ENCODE measurements at places on chromosomes 2 and 18.

DNA sequence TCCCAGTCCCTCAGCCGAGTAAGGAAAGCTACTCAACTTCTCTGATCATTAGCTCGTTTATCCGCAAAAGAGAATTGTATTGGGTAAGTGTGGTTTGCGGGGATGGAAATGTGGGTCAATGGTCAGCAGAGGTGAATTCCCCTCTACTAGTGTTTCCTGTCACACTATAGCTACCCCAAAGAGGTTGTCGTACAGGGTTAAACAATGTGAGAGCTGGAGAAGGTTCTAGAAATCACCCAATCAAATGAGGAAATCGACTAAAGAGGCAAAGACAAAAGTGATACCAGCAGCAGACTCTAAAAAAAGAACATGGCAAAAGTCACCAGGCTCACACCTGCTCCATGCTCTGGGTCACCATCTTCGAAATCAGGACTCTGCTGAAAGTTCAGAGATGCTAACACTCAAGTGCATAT, 144.7 kb upstream of the ITGA4 start:
- no peak for DNase-seq

DNA sequence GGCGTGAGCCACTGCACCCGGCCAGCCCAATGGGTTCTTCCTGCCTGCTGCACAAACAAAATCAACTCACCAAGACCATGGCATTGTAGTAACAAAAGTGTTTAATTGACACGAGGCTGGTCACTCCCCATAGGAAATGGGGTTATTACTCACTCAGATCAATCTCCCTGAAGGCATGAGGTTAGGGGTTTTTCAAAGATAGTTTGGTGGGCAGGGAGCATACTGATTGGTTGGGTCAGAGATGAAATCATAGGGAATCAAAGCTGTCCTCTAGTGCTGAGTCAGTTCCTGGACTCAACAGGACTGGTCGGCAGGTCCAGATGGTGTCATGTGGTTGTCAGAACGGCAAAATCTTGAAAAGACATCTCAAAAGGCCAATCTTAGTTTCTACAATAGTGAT, 122.1 kb downstream of the TMEM17 start:
- no peak for DNase-seq

- no peak for DNase-seq
Measured at GRCh38 chr2:2187196-2187595, 143.9 kb downstream of the MYT1L start.

DNA sequence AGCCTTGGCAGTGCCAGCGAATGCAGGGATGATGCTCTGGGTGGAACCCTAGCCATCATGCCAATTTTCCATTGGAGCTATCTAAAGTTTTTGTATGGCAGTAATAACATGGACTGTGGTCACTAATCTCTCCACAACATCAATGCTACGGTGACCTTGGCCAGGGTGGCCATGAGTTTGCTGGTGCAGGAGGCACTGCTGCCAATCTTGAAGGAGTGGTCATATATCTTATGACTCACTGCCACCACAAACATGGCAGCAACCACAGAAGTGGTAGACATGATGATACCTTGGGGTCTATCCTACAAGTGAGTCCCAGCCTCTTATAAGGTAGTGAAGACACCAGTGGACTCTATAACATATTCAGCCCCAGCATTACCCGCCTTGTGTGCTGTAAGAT, 104.6 kb downstream of the EVA1A start:
- no peak for DNase-seq

GRCh38 chr2:137862651-137863050, 101.6 kb upstream of the HNMT start:
- no peak for DNase-seq

DNA sequence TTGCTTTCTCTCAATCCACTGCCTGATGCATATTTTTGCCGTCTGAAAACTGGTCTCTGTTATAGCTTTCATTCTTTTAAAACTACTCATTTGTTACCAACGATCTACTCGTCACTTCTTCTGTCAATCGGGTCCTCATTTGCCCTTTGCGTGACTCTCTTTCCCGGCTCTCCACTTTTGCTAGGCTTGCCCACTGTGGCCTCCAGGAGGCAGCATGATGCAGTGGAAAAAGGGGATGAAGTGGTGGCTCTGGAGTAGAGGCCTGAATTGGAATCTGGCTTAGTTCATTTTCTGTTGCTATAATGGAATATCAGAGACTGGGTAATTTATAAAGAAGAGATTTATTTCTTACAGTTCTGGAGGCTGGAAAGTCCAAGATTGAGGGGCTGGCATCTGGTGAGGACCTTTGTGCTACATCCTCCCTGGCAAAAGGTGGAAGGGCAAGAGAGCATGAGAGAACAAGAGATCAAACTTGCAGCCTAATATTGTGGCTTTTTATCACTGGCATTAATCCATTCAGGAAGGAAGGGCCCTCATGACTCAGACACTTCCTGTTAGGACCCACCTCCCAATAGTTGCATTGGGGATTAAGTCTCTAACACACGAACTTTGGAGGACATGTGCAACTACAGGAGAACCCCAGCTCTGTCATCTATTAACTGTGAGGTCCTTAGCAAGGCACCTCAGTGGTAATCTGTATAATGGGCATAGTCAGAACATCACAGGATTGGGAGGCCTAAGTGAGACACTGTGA, 15.4 kb downstream of the GDF7 start:
- no peak for DNase-seq

DNA sequence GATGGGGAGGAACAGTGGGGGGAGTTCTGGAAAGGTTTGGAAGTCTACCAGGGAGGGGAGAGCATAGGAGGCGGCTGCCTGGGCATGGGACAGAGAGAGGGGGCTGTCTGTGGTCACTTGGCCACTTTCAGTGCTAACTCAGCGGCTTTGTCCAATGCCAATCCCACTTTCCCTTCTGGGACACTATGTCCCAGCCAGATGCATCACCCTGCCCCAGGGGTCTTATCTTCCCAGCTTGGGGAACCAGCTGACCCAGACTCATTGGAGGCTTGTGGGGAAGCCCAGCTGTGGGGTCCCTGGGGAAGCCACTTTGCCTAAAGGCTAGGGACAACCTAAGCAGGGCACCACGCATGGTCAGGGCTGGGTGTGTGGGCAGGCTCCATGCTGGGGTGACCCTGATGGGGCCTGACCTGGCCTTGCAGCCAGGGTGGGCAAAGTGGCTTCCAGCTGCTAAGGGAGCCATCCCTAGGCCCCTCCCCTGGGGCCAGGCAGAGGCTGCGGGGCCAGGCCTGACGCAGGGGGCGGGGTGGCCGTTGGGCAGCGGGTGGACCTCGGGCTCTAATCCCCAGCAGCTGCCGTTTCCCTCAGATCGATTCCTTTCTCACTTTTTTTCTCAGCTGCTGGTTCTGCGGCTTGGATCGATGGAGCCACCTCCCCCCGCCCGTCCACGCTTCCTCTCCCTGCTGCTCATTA, 1.6 kb upstream of the ASIC4 start:
- no peak for DNase-seq

GRCh38 chr2:222912117-222912516, 51.3 kb downstream of the ACSL3 start:
- DNase-seq: no peak

GRCh38 chr2:233273120-233273519, 21.6 kb downstream of the ATG16L1 start:
- DNase-seq: no peak

DNA sequence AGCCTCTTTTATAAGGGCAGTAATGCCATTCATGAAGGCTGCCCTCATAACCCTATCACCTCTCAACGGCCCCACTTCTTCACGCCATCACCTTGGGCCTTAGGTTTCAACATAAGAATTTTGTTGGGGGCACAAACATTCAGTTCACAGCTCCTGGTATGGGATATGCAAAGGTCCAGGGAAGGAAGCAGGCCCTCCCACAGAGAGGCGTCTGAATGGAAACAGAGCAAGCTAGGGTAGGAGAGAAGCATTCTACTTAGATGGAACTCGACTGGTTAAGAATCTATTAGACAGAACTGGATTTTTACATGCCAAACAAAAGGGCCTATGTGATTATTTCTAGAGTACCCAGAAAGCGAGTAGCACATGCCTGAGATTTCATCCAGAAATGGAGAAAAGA, 42.8 kb downstream of the PROKR1 start:
- no peak for DNase-seq

DNA sequence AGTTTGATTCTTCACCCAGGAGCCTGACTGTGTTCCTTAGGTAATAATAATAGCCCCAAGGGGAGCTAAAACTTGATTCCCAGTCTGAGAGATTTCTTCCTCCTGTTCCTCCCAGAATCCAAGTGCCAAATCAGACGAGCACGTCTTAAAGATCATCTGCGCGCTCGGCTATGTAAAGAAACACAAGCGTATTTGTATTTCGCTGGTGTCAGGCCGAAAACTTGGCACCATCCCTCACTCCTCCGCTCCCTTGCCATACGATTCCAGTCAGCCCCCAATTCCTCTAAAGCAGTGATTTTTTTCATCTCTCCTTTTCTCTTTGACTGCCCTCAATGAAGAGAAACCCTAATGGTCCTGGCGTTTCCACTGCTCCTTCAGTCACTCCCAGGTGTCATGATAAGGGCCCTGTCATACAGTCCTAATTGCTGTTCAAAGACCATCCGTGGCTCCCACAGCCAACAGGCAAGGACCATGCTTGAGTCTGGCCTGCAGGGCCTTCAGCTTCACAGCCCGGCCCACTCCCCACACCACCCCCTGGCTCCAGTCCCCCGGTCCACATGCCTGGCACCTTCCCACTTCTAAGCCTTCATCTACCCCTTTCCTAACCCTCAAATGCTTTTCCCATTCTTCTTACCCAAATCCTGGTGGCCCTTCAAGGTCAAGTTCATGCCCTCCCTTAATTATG, 130.8 kb upstream of the ID2 start:
- no peak for DNase-seq

- DNase-seq: no peak
Measured at GRCh38 chr18:68017385-68017784, 500.9 kb upstream of the DSEL start.

- DNase-seq: no peak
Measured at GRCh38 chr2:135703300-135703699, 38.4 kb upstream of the UBXN4 start.

DNA sequence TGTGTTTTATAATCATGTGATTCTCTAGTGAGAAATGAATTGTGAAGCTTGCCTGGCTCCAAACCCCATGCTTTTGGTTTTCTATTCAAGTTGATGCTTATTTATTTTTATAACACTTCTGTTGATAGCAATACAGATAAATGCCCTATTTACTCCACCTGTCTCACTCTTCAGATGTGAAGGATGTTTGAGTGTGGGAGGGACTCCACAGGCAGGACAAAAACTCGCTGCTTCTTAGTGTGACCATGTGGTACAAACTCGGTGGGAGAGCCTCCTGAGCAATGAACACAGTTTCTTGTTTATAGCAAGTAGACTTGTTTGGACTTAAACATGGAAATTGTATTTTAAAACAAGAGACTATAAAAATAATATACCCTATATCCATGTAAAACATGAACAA, 219.7 kb downstream of the GULP1 start:
- DNase-seq: no peak

GRCh38 chr2:132897111-132897510, 227.1 kb upstream of the LYPD1 start:
- no peak for DNase-seq

GRCh38 chr2:231563378-231563961, 29.2 kb upstream of the TEX44 start:
- peak; percentile 41 for DNase-seq

- peak; percentile 94 for DNase-seq
Measured at GRCh38 chr2:63841254-63842022, at the start of gene UGP2. UGP2 (plus strand) TSS chr2:63841896; CDS start chr2:63842186, 290 bp downstream.

DNA sequence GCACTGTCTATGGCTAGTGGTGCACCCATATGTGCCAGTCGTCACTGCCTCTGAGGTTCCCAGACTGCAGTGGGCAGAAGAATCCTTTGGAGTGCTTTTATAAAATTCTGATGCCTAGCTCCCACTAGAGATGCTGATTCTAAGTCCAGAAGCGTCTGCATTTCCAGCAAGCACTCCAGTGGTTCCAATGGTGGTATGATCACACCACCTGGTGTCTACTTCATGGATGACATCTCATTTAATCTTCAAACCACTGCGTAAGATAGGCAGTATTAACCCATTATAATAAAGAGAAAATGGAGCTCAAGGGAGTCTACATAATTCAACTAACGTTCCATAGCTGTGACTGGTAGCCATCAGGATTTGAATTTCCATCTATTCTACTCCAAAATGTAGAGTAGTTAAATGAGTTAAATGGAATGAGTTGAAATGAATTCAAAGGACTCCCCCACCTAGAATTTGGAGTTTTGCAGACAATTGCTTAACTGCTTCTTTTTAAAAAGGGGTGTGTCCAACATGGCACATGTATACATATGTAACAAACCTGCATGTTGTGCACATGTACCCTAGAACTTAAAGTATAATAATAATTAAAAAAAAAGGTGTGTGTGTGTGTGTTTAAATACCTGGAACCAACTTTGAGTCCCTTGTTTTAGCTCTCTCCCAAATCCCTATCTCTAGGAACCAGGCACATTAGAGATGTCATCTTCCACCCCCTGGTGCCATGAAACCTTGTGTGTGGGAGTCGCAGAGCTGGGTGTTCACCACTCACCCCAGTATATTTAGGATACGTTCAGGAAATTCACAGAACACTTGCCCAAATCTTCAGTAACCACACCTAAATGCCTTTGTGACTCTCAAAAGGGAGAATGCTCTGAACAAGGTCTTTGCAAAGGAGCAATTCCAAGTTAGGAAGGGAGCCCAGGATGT, 14.1 kb downstream of the LAMA3 start:
- DNase-seq: peak; percentile 40

DNA sequence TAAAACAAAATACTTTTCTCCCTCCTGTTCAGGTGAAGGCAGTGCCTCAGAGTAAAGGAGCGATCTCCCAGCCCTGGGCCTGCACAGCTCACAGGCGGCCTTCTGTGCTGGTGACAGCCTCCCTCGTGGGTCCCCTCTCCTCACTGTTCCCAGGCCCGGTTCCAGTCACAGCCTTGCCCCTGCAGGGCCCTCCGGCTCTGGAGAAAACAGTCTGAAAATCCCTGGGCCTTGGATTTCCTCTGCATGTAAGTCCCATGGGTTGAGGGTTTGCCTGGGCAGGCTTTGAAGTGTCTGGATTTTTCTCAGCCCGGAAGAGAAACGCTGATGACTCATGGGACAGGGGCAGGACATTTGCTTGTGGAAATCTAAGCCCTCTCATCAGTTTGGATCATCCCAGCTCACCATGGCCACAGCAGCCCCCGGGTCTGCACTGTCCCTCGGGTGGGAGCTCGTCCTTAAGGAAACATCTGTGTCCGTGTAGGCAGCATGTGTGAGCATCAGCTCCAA, 186.1 kb upstream of the RAB12 start:
- DNase-seq: no peak

DNA sequence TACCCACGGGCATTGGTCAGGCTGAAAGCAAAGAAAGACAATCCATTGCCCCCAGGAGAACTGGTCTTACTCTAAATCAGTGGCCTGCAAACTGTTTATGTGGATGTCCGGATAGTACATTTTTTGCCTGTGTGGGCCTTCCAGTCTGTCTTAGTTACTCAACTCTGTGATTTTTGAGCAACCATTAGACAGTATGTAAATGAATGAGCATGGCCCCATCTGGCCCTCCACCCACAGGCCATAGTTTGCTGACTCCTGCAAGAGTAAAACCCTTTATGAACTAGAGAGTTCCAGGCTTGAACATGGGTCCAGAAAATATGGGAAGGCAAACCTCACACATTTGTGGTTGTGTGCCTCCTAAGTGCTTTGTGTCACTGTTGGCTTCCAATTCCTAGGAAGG, 55.7 kb upstream of the CYP1B1 start:
- no peak for DNase-seq
